T follicular helper cell (primary cell): ENCODE measurements at places on chromosomes 6 and 20.

DNA sequence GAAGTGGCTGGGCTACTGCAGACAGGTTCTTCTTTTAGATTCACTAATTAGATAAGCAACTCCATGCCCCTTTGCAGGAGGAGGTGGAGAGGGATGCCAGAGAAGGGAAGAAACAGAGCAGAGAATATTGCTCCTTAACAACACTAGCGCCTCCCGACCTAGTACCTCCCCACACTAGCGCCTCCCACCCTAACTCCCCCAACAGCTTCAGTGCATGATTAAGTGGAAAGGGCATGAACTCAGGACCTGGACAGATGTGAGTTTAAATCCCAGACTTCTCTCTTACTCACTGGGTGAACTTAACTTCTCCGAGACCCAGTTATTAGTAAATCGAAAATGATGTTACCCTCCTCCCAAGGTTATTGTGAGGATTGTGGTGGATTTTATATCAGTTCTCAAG is 25.7 kb downstream of the STX11 start:
- no peak for DNase-seq

DNA sequence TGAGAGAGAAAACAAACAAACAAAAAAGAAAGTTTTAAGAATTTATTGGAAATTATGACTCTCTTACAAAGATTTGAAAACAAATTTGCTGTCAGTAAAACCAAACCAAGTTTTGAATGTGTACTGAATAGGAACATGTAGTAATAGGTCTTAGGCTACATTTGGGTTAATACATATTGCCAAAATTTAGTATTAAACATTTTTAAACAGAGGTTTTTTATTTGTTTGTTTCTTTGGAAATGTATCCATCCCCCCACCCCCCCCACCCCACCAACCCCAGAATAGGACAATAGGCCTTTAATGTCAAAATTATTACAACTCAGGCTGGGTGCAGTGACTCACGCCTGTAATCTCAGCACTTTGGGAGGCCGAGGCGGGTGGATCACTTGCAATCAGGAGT is 2.5 kb downstream of the C6orf118 start:
- no peak for DNase-seq

- DNase-seq: no peak
Measured at GRCh38 chr6:151445482-151445881, 6.4 kb downstream of the RMND1 start.

- DNase-seq: no peak
Measured at GRCh38 chr20:19497064-19497463, 261.0 kb upstream of the RIN2 start.

- no peak for DNase-seq
Measured at GRCh38 chr20:36313926-36314325, 7.8 kb downstream of the DLGAP4 start.

- DNase-seq: no peak
Measured at GRCh38 chr6:35300848-35301247, 3.2 kb downstream of the DEF6 start.

DNA sequence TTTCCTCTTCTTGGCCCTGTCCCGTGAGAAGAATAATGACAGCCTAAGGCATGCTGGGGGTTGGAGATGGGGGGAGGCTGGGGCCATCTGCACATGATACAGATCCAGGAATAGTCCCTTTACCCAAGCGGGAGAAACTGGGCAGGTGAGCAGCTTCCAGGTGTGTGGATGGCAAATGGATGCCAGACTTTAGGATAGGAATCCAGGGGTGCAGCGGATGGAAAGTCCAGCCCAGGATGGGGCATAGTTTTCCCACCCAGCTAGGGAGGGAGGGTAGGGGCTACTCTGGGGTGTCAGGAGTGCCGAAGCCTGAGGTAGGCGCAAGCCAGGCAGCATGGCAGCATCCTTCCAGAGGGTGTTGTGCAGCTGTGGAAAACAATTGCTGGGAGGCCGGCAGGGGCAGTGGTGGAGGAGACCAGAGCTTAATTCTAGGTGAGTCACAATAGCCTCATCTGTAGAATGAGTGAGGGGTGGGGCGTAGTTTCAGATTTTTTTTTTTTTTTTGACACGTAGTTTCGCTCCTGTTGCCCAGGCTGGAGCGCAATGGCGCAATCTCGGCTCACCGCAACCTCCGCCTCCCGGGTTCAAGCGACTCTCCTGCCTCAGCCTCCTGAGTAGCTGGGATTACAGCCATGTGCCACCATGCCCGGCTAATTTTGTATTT is 15.4 kb upstream of the FAM110A start:
- no peak for DNase-seq

GRCh38 chr20:33308668-33309067 is 25.7 kb downstream of the BPIFB1 start:
- DNase-seq: no peak

GRCh38 chr20:56795492-56795891 is 166.4 kb downstream of the TFAP2C start:
- DNase-seq: no peak

- DNase-seq: no peak
Measured at GRCh38 chr6:31579546-31580437, 2.4 kb downstream of the LTB start.

DNA sequence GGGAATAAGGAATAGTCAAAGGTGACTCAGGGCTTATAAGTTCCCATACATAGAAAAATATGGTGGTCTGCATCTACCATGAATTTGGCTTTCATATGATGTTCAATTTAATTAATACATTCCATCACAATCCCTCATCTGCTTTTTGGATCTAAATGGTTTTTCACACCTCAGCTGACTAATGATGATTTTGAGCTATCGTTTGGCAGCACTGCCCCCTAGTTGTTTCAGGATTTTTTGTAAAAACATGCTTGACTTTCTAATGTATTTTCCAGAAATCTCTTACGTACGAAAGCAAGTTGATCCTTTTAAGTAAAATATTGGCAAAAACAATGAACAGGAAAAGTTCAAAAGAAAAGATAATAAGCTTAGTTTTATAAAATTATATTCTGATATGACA is 408.6 kb upstream of the ADGRB3 start:
- no peak for DNase-seq

GRCh38 chr6:35634316-35634715 is 54.4 kb downstream of the FKBP5 start:
- no peak for DNase-seq

GRCh38 chr6:105867277-105867676 is 218.9 kb upstream of the PRDM1 start:
- no peak for DNase-seq

DNA sequence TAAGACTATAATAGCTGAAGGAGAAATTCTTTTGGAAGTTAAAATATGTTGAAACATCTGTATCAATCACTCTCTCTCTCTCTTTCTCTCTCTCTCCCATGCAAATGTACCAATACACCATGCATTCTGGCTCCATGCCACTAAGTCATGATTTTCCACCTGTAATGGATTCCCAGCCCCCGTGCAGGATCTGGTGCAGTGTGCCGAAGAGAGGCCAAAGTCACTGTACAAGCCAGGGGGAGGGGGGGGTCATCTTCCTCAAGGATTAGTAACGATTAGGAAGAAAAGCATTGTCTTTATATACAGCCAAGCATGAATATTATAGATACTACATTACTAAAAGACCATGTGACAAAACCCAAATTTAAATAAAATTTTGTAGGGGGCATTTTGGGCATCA is 725.1 kb downstream of the KIF16B start:
- DNase-seq: no peak

DNA sequence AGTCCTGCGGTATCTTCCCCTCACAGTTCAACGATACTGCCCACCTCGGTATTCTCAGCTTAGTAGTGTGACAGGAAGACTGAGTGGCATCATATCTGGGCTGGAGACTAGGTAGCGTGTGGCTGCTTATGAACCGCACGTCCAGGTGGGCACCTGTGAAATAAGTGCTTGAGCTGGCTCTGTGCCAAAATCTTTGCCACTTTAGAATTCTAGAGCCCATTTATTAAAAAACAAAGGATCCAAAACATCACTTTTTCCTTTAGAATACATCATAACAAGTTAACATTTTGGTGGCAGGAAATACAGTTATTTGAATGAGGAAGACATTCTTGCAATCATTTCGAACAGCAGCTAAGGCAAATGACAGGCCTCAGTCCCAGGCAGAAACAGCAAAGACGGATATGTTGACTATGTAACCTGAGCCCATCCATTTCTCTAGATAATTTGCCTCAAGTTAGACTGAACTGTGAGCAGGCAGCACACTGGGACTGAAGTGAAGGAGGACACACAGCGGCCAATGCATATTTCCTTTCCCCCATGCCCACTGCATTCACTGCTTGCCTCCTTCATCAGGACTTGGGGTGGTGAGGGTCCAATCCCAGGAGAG is 136.6 kb downstream of the GMDS start:
- DNase-seq: no peak

GRCh38 chr6:44662461-44663121 is 275.1 kb downstream of the CDC5L start:
- DNase-seq: no peak

- no peak for DNase-seq
Measured at GRCh38 chr20:59000326-59000725, 6.7 kb downstream of the CTSZ start.
